ENCODE measurements at places on chromosomes 4 and X.

DNA sequence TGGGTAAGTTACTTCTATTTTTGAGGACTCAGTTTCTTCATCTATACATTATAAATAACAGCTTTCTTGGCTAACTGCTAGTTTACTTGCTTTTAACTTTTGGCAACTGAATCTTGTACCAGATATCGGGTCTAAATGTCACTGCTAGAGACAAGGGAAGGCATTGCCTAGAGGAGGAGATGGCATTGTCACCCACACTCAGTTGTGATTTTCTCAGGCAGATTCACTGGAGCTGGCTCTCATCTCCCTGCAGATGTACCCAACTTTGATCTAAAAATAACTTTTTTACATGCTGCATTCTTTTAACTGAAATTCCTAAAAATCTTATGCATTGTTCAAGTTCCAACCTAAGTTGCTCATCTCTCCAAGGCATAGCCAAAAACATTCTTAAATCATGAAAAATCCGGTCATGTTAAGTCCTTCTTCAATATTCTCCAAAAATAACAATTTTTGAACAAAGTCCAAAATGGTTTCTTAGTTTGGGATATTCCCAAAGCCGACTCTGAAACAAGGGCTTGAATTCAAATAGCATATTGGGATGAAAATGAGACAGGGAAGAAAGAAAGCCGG, 469.0 kb upstream of the BOD1L1 start:
- DNase-seq, result no peak

DNA sequence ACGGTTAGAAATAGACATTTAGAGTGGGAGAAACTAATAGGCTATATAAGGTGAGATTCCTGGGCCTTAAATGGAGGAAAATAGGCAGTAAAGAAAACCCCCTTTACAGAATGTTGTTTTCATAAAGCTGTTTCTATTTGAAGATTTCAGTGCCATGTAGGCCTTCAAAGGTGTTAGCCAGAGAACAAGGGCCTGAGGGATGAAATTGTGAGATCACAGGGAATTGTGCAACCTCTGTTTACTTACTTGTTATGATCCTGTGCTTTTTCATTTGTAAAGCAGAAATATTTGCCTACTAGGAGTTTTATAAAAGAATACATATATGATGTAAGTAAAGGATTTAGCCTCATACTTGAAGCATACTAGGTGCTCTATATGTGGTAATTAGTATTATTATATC, 272.9 kb upstream of the ARX start:
- DNase-seq, result no peak

GRCh38 chr4:159484864-159485263, 382.0 kb downstream of the RAPGEF2 start:
- no peak for DNase-seq

DNA sequence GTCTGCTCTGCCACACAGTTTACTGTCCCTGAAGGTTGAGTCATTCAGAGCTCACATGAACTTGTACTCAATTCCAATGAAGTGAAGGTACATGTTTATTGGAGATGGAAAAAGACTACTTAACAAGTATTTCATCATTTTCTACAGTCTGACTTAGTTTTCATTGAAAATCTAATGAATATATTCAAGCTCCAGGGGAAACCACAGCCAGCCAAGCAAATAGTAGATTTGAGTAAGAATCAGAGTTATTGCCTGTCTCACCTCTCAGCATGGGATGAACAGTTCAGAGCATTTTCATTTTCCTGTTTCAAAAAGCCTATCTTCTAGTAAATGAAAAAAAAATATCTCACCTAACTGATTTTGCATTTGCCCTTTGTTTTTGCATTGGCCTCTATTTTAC, 1249.4 kb upstream of the DIAPH2 start:
- no peak for DNase-seq

DNA sequence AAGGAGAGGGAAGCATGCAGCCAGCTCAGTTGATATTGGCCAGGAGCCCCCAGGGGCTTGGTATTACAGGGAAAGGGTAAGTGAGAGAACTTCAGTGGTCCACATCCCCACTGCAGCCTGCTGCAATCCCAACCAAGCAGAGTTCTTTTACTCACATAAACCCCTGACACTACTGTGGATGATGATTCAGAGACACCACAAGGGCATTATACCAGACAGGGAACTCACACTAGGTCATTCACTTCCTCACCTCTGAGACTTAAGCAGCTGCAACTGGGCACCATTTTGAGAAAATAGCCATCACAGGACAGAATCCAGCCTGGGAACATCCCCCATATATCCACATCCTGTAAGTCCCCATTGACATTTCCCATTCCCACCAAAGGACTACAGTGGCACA, 248.0 kb downstream of the INPP4B start:
- DNase-seq, result no peak

- DNase-seq, result no peak
Measured at GRCh38 chrX:111568354-111568753, 56.9 kb downstream of the SERTM2 start.

- DNase-seq, result no peak
Measured at GRCh38 chr4:174215961-174216680, 67.3 kb downstream of the FBXO8 start.

DNA sequence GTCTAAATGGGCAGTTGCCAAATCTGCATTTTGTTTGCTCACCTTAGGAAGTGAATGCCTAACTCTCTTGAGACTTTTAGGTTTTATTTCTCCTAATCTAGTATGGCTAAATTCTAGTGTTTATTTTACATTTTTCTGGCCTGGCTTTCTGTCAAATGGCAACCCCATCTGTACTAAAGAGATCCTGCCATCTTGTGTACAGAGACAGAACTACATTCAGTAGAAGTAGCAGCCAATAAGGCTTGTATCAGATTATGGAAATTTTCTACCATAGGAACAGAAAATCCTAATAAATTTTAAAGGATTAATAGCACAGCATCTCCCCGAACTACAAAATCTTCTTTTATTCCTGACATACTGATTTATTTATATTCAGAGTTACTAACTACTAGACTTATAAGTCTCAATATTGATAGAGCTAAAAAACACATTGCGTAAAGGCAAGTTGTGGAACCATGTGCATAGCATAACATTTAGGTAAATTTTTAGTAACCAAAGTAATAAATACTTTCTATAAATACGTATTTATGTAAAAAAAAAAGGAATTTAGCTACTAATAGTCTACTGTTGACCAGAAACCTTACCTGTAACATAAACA, 45.5 kb downstream of the TMEM144 start:
- no peak for DNase-seq

- no peak for DNase-seq
Measured at GRCh38 chr4:160257318-160257717, 1154.4 kb downstream of the RAPGEF2 start.

- DNase-seq, result no peak
Measured at GRCh38 chr4:123597586-123597985, 201.0 kb downstream of the SPRY1 start.

GRCh38 chrX:40146262-40147125, 48.7 kb upstream of the BCOR start:
- DNase-seq, result no peak

DNA sequence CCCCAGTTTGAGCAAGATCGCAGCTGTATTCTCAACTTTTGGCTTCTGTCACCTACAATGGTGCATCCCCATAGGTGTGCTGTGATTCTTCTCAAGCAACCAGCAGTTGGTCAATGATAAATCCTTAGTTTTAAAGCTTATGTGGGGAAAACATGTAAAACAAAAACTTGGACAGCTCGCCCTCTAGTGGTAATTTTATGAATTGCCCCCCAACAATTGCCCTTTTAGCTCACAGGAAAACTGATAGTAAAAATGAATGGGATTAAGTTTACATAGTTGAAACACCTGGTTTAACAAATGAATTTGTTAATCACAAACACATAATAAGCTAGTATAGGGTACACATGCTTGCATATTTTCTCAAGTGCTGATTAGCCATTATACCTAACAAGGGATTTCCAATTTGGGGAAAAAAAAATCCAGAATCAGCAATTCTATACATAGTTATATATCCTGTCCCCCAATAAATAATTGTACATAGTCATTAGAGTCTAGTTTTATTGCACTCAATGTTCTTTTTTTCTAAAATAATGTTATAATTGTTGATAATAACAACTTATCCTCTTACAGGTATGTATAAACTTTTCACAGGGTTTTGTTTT, 30.1 kb downstream of the TEX13A start:
- DNase-seq, result no peak

DNA sequence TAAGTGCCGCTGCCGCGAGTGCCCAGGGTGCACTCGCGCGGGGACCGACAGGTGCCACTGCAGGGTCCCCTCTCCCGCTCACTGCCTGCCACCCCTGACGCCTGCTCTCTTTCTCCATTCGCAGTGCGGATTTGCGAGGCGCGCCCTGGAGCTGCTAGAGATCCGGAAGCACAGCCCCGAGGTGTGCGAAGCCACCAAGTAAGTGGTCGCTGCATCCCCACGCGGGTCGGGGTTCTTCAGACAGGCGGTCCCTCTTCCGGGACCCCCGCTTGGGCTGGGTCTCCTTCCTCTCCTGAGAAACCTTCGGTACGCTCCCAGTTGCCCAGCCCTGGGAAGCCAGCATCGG, 547 bp downstream of the GUCY1A1 start:
- no peak for DNase-seq

DNA sequence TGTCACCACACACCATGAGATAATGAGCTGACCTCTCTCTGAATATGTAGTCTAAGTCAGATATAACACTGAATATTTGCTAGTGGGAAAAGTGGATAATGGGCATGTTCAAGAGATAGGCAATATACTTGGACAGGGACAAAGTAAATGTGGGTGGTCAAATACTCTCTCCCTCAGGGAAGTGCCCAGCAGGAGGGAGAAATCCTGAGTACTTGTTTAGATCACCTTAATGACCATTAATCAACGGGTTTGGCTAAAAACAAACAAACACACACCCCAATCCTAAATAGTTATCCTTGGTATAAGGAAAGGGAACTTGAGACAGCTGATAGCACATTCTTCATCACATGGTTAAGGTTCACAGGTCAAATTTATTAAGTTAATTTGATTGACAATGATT, 933.5 kb downstream of the C4orf33 start:
- DNase-seq, result no peak

GRCh38 chr4:45679411-45679810, 444.4 kb downstream of the GABRG1 start:
- DNase-seq, result no peak

DNA sequence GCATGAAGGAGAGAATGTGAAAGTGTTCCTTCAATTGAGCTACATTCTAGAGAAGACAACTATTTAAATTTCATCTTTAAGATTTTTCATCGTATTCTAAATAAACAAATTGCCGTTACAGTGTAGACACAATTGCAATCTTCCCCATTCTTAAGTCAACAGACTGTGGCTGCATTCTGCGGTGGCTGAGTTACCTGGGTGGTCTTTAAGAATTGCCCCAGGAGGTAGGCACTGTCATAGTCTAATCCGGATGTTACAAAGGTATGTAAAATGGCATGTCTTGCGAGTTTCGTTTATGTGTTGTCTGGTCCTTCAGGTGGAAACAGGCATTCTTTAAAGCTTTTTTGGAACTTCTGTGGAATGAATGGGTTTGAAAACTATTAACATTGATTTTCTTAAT, 586.1 kb upstream of the PITX2 start:
- no peak for DNase-seq

DNA sequence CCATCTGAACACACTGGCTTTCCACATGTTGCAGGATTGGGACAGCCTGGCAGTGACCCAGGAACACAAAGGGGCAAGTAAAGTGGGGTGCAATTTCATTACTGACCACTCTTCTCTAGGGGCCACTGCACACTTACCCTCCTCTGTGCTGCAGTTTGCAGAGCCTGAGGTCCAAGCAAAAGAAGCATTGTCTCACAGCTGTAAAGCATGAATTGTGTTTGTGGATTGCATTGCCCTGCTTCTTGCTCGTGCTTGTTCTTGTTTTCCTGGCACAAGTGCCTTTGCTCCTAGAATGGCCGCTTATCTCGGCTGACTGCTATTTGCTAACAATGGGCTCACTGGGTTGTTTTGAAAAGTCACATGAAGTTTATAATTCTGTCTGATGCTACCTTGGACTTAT, 209.1 kb upstream of the JADE1 start:
- DNase-seq, result no peak

DNA sequence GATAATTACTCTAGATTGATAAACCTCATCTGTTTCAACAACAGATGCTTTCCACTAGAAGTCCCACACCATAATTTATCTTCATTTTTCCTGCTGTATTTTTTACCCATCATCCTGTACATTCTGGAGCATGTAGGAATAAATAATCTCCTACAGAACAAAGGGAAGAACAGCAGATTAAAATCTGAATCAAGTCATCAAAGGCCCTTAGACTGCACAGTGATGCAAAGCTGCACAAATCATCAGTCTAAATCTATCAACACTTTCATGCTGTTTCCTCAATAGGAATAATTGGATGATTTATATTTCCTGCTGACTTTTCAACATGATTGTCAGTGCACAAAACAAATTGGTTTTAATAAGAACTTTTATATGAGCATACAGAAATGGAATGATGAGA, 1143.9 kb downstream of the STIM2 start:
- no peak for DNase-seq

Measured in SIG-M5 (cell line).